CD8-positive, alpha-beta memory T cell (primary cell): ENCODE measurements at places on chromosomes 7 and 10. TPM values are rescaled to one million over a fixed set of nuclear protein-coding genes. Genes with fewer than 3 reads are reported as not detected.

Gene ITGB8
- total RNA-seq: 0.11 TPM

Gene JAZF1
- 3.2 TPM for total RNA-seq

Gene CYP3A4
- not detected for total RNA-seq

Gene C10orf67
- total RNA-seq: not detected

Gene KLLN
- total RNA-seq: 0.80 TPM

Gene SEMA4G
- total RNA-seq: 0.49 TPM

Gene SPDYE9
- total RNA-seq: not detected

Gene ELAPOR2
- 3.3 TPM for total RNA-seq
